ENCODE measurements at places on chromosomes 5 and 9.

DNA sequence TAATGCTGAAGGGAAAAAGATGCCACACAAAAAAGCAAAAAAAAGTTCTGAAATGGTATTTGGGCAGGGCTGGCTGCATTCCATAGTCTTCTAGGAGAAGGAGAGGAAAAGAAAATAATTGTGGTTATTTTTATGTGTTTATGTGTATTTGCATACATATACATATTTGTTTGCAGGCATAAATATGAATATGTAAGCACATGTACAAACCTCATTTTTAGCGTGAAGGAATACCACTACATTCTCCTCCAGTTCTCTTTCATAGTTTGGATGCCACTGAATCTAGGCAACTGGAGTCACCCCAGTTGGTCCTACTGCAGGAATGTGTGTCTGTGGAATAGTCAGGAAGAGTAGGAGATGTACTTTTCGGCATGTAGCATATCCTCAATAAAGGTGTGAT, 181.1 kb downstream of the YTHDC2 start:
- no peak for DNase-seq

DNA sequence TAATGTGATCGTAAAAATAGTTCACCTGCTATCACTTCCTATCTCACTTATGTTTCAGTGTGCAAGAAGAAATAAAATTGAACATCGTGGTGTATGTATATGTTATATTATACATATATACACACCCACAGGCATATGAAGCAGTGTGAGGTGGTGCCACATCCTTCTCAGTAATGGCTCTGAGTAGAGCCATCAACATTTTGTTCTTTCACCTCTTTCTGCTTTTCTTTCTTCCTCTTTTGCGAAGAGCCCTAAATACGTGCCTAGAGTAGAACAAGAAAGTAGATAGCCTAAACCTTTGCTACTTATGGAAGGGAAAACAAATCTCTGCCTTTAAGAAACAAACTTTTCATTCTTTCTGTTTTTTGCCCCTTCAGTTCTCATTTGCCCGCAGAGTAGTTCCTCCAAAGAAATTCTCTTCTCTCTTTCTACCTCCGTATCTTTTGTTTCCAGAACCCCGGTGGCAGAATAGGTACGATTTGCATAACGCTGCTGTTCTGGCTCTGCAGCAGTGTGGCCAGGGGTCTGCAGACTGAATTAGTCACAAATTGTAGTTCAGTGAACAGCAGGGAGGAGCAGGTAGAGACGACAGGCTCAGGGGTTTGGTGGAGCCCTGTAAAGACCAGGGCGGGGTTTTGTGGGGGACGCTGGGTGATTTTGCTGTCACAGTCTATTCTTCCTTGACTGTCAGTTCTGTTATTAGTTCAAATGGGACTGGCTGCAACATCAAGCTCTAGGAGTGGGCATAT, 40.5 kb upstream of the PJA2 start:
- DNase-seq = no peak

DNA sequence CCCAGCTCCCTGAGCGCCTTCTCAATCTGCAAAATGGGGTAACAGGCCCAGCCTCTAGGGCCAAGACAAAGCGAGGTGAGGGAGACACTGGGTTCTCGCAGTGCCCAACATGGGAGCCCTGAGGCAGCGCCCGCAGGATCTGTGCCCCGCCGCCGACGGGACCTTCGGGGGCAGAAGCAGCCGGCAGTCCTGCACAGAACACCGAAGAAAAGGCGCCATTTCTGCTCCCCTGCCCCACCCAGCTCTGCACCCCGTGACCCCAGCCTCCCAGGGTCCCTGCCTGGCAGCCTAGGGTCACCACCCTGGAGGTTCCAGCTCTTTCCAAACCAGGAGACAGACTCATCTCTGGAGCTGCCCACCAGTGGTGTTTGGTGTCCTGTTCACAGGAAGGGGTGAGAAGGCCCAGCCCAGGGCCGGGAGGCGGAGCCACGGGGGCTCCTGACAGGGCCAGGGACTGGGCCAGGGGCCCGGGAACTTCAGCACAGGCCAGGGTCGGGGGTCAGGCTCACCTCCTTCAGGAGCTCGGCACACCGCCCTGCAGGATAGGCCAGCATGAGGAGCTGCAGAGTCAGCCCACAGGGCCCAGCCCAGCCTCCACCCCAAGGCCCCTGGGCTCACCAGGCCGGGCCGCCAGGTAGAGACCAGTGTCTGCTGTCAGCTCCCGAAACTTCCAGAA, 3.3 kb downstream of the LCN8 start:
- no peak for DNase-seq

DNA sequence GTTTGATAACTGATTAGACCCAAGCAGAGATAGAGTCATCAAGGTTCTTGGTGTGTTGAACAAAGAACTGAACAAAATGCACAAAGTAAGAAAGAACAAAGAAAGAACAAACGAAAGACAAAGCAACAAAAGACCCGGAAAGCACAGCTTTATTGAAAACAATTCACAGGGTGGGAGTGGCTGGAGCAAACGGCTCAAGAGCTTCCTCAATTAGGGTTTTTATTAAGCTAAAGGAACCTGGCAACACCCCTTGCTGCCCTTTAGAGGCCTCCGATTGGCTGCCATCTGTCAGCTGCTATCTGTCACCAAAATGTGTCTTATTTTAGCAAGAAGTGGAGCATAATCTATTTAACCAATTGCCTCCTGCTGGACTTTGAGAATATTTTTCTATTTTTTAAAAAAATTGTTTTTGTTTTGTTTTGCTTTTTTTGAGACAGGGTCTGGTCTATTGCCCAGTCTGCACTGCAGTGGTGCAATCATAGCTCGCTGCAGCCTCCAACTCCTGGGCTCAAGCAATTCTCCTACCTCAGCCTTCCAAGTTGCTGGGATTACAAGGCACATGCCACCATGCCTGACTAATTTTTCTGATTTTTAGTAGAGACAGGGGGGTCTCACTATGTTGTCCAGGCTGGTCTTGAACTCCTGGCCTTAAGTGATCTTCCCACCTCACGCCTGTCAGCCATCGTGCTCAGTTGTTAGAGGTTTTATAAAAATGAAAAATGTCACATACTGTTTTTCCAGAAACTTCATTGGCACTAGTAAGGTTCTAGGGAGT, 7.7 kb upstream of the ABO start:
- no peak for DNase-seq

- DNase-seq = no peak
These were observed 365.9 kb downstream of the NFIB start for GRCh38 chr9:13948037-13948436.

DNA sequence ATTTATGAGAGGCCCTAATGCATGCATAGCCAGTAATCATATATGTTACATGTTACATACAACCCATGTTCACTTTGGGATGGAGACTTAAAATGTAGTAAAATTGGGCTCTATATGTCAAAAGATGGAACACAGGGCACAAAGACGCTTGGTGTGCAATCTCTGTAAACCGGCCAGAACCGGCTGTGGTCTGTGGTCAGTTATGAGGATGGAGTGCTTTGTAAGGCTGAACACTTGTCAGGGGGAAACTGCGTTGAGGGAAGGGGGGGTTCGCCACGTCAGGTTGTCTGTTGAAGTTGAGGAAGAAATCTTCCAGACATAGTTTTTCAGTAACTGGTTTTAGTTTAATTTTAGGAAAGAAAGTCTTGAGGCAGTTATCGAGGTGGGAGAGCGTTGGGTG, 2.7 kb upstream of the CKMT2 start:
- no peak for DNase-seq

DNA sequence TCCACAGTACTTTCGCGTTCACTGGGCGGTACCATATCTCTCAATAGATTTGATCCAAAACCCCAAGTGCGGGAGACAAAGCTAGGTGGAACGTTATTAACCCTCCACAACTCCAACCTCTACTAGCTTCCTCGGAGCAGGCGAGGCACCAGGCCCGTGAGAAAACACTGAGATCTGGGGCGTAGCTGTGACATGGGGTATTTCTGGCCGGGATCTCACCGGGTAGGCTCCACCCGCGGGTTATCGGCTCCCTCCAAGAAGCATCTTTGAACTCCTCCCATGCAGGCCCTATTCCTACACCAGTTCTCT, 350 bp upstream of the SLC25A46 start:
- DNase-seq = no peak
